ENCODE measurements at places on chromosomes 3 and 15.
A peak's percentile ranks its signal among the peaks of the same experiment; 100 is the strongest.

- no peak for DNase-seq
Measured at GRCh38 chr3:61311044-61311443, 59.8 kb upstream of the FHIT start.

DNA sequence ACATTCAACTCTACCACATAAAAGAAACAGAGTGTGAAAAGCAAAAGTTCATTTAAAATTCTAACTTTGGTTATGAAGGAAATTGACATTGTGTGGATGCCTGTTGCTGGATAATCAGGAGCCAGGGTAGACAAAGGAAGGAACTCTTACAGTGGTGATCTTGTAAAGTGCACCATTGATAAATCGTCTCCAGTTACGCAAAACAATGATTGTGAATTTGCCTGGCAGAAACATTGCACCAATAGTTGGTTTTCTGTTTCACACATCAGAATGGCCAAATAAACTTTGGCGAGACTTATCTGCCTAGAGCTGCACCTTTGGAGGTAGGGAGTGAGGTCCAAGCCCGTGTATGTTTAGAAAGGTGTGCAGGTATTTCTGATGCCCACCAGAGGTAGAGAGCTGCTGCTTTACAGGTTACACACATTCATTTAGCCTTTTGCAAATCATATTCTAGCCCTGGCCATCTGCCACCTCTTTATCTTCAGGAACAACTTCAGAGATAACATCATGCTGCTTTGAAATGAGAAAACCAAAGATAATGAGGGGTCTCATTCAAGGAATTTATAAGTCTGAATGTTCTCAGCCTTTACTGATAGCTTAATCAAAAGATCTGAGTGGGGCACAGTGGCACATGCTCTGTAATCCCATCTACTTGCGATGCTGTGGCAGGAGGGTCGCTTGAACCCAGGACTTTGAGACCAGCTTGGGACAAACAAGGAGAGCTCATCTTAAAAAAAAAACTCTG lies 47.4 kb upstream of the P3H2 start:
- DNase-seq: no peak

- no peak for DNase-seq
Measured at GRCh38 chr3:66692042-66692765, 191.4 kb upstream of the LRIG1 start.

DNA sequence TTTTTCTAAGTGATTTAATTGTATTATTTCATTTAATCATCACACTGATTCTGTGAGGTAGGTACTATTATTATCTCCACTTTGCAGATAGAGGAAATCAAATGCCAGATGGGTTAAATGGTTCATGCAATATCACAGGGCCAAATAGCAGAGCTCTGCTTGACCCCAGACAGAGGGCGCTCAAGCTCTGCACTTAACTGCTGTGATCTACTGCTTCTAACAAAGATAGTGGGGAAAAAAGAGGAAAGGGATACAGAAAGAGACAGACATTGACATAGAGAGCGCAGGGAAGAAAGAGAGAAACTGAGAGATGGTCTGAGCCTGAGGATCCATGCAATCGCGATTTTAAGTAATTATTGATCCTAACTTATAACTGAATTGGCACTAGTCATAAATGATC lies 279.1 kb upstream of the THRB start:
- peak; percentile 34 for DNase-seq

- no peak for DNase-seq
Measured at GRCh38 chr3:72560846-72561675, 287.2 kb downstream of the SHQ1 start.

GRCh38 chr3:149199474-149199873 lies 22.2 kb downstream of the CP start:
- DNase-seq: peak; percentile 81

DNA sequence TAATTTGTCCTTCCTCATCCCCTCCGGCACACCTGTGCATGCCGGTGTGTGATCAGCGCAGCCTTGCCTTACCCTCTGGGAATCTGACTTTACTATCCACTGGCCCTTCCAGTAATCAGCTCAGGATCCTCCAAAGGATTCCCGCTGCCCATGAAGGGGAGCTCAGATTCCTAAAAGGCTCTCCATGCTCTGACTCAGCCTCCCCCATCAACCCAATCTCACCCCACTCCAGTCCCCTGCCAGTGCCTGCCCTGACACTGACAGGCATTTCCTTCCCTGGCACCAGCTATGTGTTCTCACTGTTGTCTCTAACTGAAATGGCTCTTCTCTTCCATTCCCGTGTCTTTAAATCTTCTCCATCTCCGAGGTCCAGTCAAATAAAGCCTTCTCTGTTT lies 7.3 kb upstream of the BCL2A1 start:
- no peak for DNase-seq

- DNase-seq: no peak
Measured at GRCh38 chr15:66633041-66633937, 67.5 kb upstream of the LCTL start.

DNA sequence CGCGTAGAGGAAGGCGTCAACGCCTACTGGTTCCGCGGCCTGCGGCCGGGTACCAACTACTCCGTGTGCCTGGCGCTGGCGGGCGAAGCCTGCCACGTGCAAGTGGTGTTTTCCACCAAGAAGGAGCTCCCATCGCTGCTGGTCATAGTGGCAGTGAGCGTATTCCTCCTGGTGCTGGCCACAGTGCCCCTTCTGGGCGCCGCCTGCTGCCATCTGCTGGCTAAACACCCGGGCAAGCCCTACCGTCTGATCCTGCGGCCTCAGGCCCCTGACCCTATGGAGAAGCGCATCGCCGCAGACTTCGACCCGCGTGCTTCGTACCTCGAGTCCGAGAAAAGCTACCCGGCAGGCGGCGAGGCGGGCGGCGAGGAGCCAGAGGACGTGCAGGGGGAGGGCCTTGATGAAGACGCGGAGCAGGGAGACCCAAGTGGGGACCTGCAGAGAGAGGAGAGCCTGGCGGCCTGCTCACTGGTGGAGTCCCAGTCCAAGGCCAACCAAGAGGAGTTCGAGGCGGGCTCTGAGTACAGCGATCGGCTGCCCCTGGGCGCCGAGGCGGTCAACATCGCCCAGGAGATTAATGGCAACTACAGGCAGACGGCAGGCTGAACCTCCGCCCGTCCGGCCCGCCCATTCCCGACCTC lies 4.1 kb downstream of the ISLR2 start:
- DNase-seq: no peak

GRCh38 chr3:189355481-189356201 lies 183.9 kb downstream of the TPRG1 start:
- DNase-seq: no peak

GRCh38 chr3:126151562-126152302 lies 28.7 kb downstream of the ALDH1L1 start:
- no peak for DNase-seq

- DNase-seq: no peak
Measured at GRCh38 chr3:131658115-131658514, 155.3 kb upstream of the MRPL3 start.

- no peak for DNase-seq
Measured at GRCh38 chr3:45551214-45552010, 43.1 kb upstream of the LIMD1 start.

DNA sequence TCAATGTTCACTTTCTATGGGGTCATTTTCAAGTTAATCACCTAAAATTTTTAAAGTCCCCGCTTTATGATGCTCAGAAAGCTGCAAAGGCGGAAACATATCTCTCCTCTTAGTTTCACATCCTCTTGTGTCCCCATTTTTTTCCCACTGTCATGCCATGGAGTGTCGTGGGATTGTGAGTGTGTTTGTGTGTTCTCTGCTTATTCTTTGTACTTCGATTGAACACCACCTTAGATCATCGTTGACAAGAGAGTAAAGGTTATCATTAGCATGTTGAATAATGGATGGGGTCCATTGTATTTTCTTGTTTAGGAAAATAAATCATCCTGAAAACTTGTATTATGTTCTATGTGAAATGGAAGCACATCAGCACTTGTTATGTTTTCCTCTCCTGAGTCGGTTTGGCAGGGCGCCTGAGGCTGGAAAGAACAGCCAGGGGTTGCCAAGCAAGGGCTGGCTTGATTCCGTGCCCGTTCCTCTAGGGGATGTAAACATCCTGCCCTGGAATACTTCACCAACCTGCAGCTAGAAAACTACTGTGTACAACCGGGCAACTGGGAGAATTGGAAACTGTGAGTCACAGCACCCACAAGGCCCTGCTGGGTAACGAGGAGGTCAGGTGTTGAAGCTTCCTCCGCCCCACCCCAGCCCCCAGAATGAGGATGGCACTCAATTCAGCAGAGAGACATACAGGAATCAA lies 67.2 kb downstream of the EIF4E3 start:
- peak; percentile 78 for DNase-seq

DNA sequence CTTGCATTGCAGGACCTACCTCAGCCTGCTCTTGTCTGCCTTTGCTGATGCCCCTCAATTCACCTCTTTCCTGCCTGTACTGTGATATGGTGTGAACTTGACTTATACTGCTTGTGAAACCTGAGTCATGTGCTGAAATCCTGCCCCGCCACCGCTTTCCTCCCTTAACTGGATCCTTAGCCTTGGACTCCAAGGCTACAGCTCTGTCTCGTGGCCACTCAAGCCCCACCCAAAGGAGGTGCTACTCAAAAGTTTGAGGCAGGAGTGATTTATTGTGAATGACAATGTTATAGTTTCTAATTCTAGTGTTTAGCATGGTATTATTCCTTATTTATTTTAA lies 56.1 kb downstream of the MYZAP start:
- no peak for DNase-seq

DNA sequence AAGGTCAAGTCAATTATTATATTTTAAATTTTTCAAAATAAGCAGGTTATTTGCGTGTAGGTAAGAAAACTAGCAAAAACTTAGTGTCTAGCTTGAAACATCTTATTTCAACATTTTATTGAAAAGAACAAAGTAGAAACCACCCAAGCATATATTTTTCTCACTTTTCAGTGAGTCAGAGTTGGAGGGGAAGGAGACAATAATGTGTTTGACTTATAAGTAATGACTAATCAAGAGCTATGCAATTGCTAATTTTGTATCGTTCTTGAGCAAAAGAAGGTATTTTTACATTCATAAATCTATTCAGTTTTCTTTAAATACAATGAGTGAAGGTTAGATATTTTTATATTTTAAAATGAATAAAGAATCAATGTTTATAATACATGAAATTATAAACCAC lies 54.4 kb upstream of the P2RY1 start:
- no peak for DNase-seq

DNA sequence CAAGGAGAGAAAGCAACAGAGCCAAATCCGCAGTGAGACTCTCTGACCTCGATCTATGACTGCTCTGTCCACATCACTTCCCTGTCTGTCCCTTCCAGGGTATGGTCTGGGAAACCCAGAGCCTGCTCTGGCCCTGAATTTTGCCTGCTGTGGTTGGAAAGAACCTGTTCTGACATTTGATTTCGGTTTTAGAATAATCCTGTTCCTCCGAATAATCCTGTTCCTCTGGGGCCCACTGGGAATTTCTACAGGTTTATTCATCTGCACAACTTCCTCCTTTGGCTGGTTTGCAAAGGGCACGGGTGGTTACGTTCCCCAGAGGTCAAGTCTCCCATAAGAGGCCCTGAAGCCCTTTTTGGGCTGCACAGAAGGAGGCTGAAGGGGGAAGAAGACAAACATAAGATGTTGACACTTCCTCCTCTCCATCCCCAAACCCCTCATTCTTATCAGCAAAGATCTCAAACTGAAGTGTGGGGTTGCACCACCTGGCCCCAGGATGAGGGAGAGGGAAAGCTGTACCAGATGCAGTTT lies 10.6 kb downstream of the LAMP3 start:
- no peak for DNase-seq

DNA sequence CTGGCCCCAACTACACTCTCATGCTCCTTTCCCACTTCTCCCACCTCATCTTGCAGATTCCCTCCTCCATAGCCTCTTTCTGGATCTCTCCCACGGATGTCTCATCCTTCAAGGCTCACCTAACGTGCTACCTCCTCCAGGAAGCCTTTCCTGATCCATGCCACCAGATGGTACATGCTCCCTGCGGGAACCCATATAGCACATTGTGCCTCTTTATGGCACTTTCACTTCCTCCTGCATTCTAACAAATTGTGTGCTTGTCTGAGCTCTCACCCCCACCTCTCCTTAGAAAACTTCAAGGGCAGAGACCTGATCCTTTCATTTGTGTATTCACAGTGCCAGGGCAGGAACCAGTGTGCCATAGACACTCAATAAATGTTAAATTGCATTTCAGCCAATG lies 63.0 kb downstream of the HES1 start:
- DNase-seq: no peak

DNA sequence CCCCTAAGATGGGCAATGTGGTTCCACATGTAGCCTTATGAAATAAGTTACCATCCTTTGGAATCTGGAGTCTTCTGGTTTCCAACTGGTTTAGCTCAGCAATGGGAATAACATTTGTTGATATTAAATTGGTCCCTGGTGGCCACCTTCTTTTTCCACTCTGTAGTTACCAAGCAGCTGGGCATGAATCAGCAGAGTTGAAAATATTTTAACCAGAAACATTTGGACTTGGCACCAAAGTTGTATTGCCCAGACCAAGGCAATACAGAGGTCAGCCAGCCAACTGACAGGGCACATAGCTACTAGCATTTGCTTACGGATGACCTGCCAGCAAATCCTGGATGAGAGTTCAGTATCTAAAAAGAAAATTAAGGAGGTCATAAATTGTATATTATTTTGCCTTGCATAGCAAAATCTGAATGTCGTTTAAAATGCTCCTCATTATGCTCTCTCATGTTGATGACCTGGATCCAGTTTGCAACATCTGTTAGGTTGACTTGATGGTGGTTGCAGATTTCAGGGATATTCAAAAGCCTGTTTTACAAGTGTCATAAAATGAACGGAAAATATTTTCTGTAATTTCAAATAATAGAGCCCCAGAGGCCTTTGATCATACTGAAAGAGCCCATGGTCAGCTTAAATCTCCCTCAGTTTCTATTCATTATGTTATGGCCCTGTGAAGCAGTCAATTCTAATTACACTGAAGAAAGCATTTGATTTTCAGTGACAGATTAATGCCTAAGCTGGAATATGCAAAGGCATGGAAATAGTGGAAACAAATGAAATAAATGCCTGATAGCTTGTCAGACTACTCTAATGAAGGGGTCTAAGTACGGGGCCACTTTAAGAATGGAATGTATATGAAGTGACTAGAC lies 54.6 kb downstream of the PPM1L start:
- DNase-seq: no peak

- DNase-seq: no peak
Measured at GRCh38 chr3:124586126-124587052, 143.9 kb upstream of the UMPS start.

GRCh38 chr15:58686286-58686685 lies 63.2 kb downstream of the ADAM10 start:
- no peak for DNase-seq

DNA sequence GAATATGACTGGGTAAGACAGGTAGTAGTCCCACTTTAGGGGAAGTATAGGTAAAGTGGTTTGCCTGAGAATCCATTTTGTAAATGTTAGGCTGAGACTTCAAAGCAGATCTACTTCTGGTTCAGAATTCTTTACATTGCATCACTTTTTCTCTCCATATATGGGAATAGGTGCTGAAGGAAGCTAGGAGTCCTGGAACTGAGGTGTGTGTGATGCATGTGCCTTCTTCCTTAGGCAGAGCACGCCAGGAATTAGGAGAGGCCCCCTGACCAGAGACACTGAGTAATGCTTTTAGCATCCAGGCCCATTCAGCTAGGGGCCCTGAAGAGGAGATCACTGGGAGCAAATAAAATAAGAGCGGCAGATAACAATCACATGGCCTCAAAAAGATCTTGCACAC lies 69.2 kb upstream of the DCP1A start:
- no peak for DNase-seq
